ENCODE measurements at places on chromosomes 13 and 19.
A peak's percentile ranks its signal among the peaks of the same experiment; 100 is the strongest.

DNA sequence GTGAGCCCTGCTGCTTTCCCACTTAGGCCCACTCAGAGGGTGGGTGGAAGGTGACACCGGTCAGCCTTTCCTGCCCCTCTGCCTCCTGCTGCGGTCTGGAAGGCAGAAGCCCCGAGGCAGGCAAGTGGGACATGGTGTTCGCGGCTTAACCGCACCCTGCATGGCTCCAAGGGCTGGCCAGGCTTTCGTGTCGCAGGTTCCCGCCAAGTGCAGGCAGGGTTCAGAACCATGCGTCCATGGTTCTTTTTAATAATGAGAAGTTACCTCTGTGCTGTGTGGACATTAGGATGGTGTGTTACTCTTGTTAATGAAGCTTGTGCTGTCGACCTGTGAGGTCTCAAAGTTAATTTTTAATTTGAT, 986 bp downstream of the DGKH start:
- DNase-seq = no peak

- DNase-seq = no peak
These were observed 62.2 kb downstream of the DCT start for GRCh38 chr13:94417294-94417693.

DNA sequence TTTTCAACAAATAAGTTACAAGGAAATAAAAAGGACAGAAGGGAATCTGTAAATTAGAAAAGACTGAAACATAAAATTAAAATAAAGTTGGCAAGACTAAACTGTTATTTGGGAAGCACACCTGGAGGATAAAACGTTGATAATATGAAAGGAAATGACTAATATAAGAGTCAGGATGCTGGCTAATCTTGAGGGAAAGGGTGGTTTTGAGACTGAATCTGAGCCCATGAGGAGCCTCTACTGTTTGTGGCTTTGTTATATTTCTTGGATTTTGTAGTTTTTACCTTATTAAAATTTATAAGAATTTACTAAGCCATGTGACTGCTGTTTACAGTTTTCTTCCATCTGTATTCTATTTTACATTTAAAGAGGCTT, 718.0 kb upstream of the SPRY2 start:
- DNase-seq = no peak

DNA sequence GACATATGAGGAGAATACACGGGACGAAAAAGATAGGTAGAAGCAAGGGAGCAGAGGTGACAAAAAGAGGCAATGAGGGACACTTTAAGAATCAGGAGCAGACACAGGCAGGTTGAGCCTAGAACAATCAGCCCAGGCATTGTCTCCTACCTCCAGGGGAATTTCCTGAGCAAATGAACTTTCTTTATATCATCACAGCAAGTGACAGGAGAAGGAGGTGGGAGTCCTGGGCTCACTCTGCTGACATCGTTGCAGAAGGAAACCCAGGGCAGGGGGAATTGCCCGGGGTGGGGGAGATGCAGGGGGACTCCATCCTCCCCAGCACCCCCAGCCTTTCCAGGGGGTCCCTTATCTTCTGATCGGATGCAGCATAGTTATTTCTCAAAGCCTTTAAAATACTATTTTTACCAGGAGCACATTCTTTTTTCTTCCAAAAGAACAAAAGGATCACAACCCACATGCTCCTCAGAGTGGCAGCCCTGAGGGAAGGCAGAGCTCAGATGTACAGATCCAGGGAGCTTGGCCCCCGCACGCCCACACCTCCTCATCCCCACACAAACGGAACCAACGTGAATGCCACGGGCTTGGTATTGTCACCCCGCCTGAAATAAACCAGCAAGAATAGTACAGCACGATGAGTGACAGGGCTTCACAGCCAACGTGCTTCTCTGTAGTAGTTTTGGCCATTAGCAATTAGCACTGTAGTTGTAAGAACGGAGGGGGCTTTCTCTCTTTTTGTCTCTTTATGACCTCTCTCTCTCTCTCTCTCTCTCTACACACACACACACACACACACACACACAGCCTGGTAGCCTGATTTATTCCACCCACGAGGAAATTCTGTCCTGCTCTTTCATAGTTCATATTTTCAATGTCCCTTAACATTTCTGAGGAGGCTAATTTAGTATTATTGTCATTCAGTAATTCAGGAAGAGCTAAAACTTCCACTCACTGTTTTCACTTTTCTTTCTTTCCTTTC, 169.5 kb upstream of the UBL3 start:
- peak; percentile 15 for DNase-seq

GRCh38 chr19:58237324-58237723, 8.6 kb downstream of the ZNF544 start:
- DNase-seq = no peak

DNA sequence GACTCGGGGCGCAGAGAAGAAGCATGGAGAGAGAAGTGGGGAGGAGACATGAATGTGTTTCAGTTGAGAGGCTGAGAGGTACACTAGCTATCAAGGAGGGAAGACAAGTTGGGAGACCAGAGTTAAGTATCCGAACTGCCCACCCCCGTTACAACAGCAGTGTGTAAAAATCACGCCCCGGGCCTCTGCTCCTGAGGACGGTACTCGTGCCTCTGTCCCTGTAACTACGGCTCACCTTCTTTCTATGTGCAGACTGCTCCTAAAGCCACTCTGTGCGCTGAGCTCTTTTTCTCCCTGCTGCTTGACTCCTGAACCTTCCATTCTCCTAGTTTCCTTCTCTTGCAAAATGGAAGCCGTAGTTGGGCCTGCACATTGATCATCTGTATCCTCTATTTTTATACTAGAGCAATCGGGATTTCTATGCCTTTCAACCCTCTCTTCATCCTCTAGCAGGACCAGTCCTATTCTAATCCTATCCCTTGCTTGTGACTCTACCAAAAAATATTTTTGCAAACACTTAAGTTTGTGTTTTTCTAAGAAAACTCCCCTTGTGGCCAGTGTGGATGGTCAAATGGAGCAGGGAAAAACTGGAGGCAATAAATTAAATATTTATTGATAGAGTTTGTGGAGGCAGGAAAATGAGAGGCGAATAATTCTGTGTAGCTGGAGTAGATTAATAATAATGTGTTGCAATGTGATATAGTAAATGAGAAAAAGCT, 569 bp downstream of the POLR1D start:
- DNase-seq = no peak

DNA sequence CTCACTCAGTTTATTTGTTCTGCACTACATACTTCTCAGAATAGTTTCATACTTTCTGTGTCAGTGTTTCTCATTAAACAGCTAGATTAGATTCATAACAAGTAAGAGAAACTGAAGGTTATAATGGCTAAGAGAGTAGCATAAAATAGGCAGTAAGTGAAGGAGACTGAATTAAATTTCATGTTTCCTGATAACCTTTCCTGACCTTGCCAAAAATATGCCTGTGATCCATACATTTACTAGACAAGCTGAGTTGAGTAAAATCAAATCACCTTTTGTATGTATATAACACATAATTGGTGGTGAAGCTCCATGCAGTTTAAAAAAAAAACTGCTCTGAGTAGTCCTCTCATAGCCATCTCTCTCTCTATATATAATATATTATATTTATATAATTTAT, 545.3 kb upstream of the PCDH20 start:
- DNase-seq = no peak

DNA sequence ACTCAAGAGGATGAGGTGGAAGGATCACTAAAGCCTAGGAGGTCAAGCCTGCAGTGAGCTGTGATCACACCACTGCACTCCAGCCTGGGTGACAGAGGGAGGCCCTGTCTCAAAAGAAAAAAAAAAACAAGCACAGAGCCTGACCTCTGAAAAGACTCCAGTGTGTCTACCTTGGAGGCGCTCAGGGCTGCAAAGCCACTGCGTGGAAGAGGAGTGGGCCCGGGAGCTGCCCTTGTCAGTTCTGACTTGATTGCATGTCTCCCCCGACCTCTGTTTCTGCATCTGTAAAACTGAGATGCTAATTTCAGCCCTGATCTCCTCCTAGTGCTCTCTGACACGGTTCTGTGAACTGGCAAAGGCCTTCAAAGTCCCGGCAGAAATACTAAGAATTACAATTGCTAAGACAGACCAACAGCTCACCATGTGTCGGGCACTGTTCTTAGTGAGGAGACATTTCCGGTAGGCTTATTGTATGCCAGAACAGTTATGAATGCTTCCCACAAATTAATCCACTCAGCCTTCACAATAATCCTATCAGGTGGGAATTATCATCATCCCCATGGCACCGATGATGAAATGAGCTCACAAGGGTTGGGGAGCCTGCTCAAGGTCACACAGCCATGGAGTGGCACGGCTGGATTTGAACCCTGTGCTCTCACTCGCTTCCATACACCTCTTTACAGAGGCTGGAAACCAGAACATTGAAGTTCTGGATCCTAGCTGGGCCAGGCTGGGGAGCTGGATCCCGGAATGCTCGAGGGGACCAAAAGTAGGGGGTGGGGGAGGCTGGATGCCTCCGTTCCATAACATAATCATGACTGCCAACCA, 3.5 kb downstream of the AKT2 start:
- DNase-seq = no peak
